Karpas-422 (cell line): ENCODE measurements at places on chromosomes 5 and 9.

DNA sequence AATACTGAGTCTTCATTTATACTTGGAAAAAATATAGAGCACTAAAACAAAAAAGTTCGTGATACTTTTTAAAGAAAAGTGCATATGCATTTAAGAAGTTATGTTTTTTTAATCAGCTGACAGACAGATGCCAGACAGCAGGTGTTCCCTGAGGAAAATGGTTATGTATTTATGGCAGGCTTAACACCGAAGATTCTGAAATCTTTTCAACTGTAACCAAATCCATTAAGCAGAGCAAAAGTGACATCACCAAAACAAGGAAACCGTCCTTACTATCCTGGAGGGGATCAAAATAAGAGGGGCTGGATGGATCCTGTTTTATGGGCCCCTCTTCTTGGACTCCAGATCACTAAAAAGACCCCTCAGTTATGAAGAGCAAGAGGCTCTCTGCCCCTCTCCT lies 404.9 kb upstream of the ADAMTS16 start:
- no peak for DNase-seq

DNA sequence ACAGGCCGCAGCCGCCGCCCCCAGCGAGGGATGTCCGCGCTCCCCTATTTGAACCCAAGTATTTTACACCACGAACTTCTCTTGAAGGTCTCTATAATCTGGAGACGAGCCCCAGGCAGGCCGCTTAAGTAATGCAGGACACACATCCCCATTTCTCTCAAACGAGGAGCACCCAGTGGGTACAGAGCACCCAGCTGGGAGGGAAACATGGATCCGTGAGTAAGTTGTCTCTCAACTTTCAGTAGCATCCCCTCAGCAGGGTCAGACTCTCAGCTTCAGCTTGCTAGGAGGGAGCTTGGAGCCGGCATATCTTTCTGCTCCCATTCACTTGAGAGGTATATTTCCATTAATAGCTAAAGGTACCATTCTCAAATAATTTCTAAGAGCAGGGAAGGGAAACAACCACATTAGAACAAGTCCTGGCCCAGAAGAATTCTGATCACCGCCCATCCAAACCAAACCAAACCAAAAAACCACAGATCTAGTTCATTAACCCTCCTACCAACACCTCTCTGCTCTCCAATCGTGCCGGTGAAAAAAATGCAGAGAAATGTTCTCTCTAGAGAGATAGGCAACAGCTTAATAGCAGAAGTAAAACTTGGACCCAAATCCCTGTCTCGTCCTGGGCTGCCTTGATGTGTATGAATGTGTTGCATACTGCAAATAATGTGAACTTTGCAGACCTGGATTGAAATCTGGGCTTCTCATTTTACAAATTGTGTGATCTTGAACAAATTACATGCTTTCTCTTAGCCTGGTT lies 910 bp downstream of the TDRD7 start:
- DNase-seq, result peak; percentile 92

- DNase-seq, result no peak
Measured at GRCh38 chr5:176985516-176985915, 21.1 kb downstream of the UIMC1 start.

DNA sequence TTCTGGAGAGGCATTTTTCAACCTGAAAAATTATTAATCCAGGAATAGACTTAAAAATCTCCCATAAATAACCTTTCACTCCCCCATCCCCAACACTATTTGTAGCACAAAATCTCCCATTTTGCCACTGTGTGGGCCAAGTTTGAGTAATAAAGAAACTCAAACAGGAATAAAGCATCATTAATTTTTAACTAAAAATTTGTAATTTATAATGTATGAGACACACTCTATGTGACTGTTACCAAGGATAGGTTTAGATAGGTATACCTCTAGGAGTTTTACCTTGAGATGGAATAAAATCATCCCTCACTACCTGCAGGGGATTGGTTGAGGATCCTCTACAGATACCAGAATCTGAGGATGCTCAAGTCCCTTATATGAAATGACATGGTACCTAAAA lies 30.1 kb downstream of the CHD1 start:
- DNase-seq, result no peak

GRCh38 chr5:8848997-8849594 lies 696.8 kb downstream of the SEMA5A start:
- no peak for DNase-seq

DNA sequence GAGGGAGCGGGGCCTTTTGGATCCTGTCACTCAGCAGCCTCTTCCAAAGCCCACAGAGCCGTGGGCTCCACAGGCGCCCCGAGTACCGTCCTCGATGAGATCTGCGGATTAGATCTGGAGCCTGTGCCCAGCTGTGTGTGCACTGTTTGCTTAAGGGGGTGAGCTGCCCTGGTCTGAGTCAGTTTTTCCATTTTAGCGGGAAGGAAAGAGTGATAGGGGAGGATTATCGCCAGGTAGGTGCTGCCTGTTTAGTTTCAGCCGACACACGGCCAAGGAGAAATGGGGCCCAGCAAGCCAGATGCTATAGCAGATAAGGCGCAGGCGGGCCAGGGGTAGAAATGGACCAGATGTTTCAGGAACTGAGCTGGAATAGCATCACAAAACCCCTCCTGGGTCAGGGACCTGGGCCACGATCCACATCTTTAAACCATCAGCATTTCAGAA lies 18.1 kb downstream of the COL5A1 start:
- DNase-seq, result peak; percentile 2
